CD4-positive, alpha-beta T cell treated with Interleukin-21 for 1 hour (primary cell): ENCODE measurements at places on chromosomes 11 and 22.

GRCh38 chr11:6992026-6992425, 28.1 kb downstream of the ZNF214 start:
- DNase-seq: no peak

GRCh38 chr11:30433831-30434230, 110.9 kb downstream of the ARL14EP start:
- DNase-seq: no peak

GRCh38 chr11:82225930-82226329, 507.7 kb downstream of the FAM181B start:
- no peak for DNase-seq

GRCh38 chr11:88277349-88277915, 60.1 kb downstream of the CTSC start:
- DNase-seq: no peak

- DNase-seq: no peak
Observed at GRCh38 chr22:45125188-45125587, 38.5 kb upstream of the NUP50 start.

- no peak for DNase-seq
Observed at GRCh38 chr22:33780531-33781136, 139.6 kb downstream of the LARGE1 start.

GRCh38 chr11:119529936-119530335, 107.0 kb upstream of the THY1 start:
- no peak for DNase-seq

- no peak for DNase-seq
Observed at GRCh38 chr11:43119275-43119970, 192.4 kb upstream of the API5 start.

DNA sequence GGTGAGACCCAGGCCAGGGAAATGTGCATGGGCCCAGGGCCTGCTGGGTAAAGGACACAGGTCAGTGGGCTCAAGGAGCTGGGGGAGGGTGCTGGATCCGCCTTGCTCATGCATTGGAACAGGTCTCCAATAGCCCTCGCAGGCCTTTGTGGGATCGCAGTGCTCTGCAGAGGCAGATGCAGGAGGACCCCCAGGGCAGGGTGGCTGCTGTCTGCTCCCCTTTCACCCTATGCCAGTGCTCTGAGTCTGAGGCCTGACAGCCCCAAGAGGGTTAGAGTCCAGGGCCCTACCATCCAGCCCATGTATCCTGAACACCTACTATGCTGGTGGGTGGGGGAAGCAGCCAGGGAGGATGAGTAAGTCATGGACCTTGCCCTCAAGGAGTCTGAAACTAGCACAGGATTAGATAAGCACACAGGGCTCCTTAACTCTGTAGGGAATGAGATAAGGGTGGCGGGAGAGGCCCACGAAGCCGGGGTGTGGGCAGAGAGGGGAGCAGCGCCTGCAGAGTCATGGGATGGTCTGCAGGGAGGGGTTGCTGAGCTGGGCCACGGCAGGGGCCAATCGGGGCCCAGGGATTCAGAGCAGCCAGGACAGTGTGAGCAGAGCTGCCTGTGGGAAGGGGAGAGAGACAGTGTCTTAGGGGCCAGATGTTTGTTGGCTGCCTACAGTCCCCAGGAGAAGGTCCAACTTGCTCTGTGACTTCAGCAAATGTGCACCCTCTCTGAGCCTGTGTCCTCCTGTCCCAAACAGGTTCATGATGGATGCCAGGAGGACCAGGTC, 10.5 kb upstream of the EHD1 start:
- no peak for DNase-seq

GRCh38 chr11:100746448-100746847, 59.4 kb downstream of the ARHGAP42 start:
- DNase-seq: no peak

DNA sequence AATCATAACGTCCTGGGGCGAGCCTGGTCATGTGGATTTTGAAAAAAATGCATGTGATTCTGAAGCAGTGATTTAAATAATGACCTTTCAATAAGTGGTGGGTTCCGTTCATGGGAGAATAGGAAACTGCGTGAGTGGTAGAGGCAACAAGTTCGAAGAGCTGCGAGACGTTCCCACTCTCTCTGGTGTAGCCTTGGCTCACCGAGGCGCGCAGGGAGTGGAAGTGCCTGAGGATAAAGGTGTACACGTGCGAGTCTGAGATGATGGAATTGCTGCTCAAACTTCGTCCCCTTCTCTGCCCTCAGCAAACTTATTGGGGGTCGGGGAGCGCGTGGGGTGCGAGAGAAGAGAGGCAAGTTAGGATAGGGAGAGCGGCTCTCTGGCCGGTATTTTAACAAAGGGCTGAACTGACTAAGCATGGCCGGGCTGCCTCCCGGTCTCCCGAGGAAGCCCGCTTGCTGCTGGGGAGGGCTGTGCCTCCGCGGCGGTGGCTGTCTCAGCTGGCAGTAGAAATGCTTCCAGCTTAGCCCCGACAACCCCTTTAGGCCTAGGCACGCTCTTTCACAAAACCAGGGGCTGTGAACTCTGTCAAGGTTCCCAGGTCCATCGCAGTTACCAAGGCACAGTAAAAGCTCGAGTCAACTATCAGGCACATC, 875 bp upstream of the STT3A start:
- DNase-seq: peak; percentile 37

- no peak for DNase-seq
Observed at GRCh38 chr11:95512177-95512576, 277.4 kb downstream of the FAM76B start.

DNA sequence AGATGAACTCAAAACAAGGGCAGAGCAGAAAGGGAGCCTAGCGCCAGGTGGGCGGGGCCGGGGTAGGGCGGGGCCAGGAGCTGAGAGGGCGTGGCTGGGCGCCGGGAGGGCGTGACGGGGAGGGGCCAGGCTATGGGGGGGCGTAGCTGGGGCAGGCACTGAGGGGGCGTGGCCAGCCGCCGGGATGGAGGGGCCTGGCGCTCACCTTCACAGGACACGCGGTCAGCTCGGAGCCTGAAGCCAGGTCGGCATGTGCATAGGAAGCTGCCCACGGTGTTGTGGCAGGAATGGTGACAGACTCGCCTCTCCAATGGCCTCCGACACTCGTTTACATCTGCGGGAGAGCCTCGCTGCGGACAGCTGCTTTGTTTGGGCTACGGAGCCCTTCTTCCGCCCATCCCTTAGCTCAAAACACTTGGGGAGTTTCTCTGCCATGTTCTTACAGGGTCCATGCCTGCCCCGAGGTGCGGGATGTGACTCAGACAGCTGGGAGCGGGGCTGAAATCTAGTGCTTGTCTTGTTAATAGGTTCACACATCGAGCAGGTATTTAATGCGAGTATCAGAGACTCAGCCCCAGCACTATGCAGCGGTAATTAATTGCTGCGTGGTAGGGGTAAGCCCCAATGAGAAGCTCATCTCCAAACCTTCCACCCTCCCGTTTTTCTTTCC, 13.4 kb downstream of the VWCE start:
- DNase-seq: peak; percentile 13

DNA sequence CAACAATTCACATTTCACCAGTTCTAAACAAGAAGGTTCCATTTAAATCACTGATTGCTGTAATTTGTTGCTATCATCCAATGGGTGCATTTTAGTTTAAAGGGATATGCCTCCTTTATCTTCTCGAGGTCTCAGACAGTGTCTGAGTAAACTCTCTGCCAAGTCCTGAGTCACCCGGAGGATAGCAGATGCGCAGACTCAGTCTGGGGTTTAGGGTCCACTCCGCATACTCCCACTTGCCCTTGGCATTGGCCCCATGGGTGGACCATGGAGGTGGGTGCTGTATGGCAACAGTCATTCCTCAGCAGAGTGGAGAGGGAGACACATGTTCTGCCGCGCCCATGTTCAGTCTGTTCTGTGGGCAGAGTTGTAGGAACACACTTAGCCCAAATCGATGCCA, 65.4 kb upstream of the CRTAM start:
- no peak for DNase-seq

DNA sequence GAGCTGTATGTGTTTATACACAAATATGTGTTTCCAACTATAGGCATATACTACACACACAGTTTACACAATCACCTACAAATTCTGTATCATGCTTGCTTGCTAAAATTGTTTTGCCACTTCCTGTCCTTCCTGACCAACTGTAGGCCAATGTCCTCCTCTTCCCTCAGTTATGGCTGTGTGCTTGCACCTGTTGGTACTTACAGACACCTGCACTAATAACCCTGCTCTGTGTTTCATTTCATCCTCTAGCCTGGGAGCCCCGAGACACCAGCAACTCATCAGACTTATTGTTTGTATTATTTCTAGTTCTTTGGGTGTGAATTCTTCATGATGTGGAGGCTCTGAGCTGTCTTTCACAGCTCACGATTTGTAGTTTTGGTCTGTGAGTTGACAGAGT, 1.8 kb upstream of the NCF4 start:
- DNase-seq: no peak
